ENCODE measurements at places on chromosomes 5 and 9.
A peak's percentile ranks its signal among the peaks of the same experiment; 100 is the strongest.

DNA sequence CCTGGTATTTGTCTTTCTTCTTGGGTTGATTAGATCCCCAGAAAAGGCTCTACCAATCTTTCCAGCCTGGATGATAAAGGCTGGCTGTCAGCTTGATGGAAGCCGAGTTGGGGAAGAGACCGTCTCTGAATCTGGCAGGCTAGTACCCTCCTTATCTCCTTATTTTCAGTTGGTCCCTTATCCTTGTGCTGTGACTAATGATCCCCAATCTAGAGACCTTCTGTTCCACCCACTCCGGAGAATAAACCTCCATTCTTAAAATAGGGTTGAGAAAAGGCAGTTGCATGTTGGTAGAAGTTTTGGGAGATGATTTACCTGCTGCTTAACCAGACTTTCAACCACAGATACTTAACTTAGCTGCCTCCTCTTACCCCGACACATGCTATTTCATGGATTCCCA, 52.3 kb downstream of the PRKACG start:
- DNase-seq: peak; percentile 66

DNA sequence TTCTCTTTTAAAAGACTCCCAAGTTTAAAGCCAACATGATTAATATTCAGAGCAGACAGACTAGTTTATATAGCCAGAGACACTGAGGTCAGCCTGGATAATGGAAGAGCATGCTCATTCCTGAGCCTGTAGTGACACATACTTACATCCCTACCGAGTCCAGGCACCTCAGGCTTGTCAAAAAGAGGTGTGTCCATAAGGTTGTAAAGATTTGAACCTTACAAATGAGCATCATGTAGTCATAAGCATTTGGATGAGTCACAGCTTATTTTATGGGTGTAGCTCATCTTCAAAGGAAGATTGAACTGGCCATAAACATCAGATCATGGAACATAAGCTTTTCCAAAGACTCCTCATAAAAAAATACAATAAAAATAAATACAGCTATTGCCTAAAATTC, 333.5 kb downstream of the EFNA5 start:
- no peak for DNase-seq

DNA sequence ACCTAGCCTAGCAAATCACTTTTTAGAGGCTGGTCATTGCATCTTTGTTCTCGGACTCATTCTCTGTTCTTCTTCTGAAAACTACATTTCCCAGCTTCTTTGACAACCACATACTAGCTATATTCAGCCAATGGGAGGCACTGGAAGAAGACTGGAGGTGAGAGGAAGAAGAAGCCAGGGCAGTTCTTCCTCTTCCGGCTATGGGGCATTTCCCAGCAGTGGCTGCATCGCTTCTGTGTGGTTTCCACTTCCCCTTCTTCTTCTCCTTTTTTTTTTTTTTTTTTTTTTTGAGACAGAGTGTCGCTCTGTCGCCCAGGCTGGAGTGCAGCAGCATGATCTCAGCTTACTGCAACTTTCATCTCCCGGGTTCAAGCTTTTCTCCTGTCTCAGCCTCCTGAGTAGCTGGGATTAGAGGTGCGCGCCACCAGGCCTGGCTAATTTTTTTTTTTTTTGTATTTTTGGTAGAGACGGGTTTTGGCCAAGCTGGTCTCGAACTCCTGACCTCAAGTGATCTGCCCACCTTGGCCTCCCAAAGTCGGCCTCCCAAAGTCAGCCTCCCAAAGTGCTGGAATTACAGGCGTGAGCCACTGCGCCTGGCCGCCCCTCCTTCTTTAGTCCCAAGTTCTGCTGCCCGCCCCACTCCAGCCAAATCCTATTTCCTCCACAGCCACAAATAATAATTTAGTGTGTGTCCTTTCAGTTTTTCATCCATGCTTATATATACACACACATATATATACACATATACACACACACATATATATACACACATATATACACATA, 6.9 kb upstream of the UBAP1 start:
- no peak for DNase-seq

GRCh38 chr5:80249901-80250300, 5.9 kb downstream of the SERINC5 start:
- DNase-seq: no peak

DNA sequence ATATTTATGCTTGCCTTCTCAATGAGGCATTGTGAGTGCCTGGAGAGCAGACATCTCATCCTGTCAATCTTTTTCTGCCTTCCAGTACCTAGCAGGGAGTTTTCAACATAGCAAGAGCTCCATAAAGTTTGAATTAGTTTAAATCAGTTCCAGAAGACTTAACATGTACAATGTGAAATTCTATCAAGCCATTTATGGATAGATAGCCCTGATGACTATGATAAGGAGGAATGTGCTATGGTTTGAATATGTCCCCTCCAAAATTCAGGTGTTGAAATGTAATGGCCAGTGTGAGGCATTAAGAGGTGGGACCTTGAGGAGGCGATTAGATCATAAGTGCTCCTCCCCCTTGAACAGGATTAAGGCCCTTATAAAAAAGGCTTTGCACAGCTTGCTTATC, 306.9 kb upstream of the SMARCA2 start:
- DNase-seq: no peak
